Osteoblast (primary cell): ENCODE measurements at places on chromosomes 7 and 10. TPM values are rescaled to one million over a fixed set of nuclear protein-coding genes. Genes with fewer than 3 reads are reported as not detected.

GRCh38 chr7:134831862-134832261 lies 52.4 kb downstream of the CALD1 start:
- no peak for DNase-seq

Gene POLR2J2
- total RNA-seq = 2.5 and 8.3 TPM in 2 replicates

Gene TTYH3
- 28.3 and 29.0 TPM in 2 replicates for total RNA-seq

- DNase-seq = no peak
These were observed 9.7 kb upstream of the MACC1 start for GRCh38 chr7:20226860-20227259.

DNA sequence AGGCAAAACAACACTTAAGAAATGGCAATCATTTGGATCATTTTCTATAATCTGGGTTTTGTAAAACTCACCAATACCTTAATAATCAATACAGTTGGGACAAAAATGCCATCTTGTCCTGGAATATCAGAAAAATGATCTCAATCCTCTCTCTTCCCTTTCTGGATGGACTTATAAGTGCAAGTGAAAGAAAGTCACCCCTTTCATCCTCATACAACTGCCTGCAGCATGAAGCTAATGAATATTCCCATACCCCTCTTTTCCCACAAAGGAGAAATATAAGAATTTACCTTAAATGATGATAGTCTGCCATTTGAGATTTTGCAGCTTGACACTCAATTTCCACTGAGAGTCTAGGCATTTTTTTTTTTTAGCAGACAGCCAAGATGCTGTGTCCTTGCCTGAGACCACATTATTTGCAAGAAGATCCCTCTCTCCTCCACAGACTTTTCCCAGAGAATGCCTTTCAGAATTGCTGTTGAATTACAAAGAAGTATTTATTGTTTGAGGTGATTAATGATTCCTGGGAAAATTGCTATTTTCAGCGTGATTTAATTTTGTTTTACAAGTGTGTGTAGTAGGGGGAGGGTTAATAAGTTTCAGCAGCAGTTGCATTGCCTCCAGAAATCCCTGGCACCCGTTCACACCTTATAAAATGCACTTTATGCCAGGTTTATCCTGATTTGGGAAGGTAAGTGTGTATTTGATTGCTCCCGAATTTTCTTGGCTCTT lies 3.8 kb downstream of the HOXA4 start:
- peak; percentile 21 for DNase-seq

GRCh38 chr10:80274396-80275134 lies 14.9 kb downstream of the MAT1A start:
- DNase-seq = peak; percentile 53

- DNase-seq = no peak
These were observed 101.2 kb downstream of the DNMBP start for GRCh38 chr10:99908512-99908911.

- peak; percentile 76 for DNase-seq
These were observed 622 bp downstream of the WNT16 start for GRCh38 chr7:121329191-121330052.

DNA sequence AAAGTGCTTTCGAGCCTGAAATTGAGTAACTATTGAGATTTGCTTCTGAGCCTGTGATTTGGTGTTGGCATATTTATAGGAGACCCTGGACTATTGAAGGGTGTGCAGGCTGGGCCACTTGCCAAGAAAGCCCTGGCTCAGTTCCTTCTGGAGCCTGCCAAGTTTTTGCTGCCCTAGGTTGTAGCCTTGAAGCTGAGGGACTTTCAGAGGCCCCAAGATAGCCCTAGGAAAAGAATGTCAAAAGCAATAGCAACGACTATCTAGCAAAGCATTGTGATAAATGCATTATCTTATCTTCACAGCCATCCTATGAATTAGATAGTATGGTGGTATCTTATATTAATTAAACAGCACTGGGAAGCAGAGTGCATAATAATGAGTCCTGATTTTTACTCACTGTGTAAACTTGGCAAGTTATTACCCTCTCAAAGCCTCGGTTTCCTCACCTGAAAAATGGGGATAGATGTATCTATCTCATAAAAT lies 473.7 kb upstream of the PODXL start:
- DNase-seq = no peak

Gene BMS1
- total RNA-seq = 13.0 and 14.5 TPM in 2 replicates

Gene IL6
- total RNA-seq = 37.4 and 52.8 TPM in 2 replicates

- peak; percentile 71 for DNase-seq
These were observed 5.4 kb downstream of the SGPL1 start for GRCh38 chr10:70820976-70821750.

- no peak for DNase-seq
These were observed 74.1 kb upstream of the PARD3 start for GRCh38 chr10:34889004-34889869.
